ENCODE measurements at places on chromosomes 11 and 22.

GRCh38 chr11:133306019-133306418 lies 226.3 kb downstream of the OPCML start:
- DNase-seq, result no peak

- no peak for DNase-seq
Measured at GRCh38 chr11:115503083-115503885, 931 bp downstream of the CADM1 start.

GRCh38 chr11:110518809-110519514 lies 89.2 kb downstream of the FDX1 start:
- DNase-seq, result no peak

DNA sequence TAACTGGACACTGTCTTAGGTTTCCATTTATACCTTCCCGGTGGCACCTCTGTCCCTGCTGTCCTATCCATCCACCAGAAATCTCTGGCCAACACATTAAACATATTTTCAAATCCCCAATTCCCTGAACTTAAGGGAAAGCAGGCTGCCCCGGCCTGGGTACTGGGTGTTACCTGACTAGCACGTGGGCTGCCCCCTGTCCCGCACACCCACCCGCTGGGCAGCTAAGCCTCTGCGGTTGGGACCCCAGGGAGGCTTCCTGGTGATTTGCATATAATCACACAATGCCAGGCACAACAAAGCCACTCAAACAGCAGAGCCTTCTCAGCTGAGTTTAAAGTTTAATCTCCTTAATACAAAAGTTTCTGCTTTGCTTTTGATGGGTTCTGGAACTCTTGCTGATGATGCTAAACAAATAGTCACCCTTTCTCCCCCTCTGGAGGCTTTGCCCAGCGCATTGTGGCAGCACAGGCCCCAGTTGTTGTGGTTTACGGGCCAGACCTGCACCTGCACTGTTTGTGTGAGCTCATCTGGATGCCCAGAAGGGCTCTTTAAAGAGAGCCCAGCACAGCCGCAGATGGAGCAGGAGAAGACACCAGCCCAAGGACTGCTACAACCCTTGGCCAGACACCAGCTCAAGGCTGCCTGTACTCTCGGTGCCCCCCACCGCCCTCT lies 59.9 kb upstream of the POU2AF1 start:
- DNase-seq, result no peak

- DNase-seq, result no peak
Measured at GRCh38 chr11:116510886-116511650, 261.7 kb downstream of the BUD13 start.

DNA sequence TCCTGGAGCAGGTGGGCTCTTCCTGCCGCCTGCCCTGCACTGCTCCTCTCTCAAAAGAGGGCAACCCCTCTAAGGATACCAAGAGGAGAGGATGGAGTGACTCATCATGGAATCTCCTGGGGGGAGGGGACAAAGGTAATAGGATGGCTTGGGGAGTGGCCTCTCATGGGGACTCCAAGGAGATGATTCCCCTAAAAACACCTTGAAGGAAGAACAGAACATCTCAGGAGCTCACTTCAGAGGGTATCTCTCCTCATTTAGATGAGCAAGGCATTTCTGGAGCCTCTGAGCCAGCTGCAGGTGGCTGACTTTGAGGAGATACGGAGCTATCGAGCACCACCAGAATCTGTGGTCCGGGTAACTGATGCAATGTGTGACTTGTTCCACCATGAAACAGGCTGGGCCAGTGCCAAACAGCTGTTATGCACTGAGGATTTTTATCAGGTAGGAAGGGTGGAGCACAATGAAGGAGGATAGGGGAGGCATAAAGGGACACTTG lies 40.2 kb downstream of the RRP8 start:
- no peak for DNase-seq

GRCh38 chr11:23403210-23404185 lies 543.2 kb upstream of the CCDC179 start:
- DNase-seq, result no peak

DNA sequence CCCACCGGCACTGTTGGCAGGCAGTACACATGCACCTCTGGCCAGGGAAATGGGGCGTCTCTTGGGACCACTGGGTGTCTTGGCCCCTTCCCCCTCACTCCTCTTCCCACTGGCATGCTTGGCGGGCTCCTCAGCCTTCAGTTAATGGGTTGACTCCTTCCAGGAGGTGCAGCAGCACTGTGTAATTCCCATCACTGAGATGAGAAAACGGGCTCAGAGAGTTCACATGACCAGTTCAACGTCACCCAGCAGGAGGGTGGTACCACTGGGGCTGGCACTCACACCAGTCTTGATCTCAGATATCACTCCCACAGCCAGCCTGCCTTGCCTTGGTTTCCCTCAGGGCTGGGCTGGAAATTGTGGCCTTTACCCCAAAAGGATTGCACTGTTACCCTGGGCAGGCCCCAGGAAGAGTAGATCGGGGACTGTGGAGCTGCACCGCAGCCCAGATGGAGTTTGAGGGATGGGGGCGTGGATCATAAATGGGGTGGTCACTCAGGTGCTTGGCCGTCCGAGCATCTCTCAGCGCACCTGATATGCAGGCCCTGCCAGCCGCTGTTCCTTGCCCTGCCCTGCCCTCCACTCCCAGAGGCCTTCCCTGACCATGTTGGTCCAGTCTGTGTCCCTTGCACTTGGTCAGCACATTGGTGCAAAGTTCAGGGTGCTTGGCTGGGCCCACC lies 16.9 kb downstream of the CAPN5 start:
- DNase-seq, result no peak

DNA sequence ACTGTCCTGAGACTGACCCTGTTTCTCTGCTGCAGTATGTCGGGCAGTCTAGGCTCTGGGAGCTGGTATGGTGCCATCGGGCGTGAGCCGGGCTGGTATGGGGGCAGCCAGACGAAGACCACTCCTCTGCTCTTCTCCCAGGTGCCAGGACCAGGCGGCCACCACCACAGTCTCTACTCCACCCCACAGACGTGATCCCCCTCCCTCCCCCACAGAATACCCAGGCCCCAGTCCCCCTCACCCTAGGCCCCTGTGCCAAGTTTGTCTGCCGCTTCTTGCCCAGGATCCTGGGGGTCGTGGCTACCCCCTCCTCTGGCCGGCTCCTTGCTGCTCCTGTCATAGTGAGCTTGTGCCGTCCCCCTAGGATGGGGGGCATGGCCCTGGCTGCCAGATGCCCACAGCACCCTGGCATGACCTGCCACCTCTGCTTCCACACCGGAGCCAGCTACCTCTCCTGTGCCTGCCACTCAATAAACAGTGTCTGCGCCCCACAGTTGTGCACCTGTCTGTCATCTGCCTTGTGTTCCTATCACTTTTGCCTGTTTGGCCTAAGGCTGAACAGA lies 2.0 kb upstream of the KCNK4 start:
- DNase-seq, result no peak

GRCh38 chr11:32858731-32859130 lies 29.0 kb downstream of the PRRG4 start:
- DNase-seq, result no peak

- no peak for DNase-seq
Measured at GRCh38 chr22:38757464-38757757, 1.6 kb upstream of the SUN2 start.

DNA sequence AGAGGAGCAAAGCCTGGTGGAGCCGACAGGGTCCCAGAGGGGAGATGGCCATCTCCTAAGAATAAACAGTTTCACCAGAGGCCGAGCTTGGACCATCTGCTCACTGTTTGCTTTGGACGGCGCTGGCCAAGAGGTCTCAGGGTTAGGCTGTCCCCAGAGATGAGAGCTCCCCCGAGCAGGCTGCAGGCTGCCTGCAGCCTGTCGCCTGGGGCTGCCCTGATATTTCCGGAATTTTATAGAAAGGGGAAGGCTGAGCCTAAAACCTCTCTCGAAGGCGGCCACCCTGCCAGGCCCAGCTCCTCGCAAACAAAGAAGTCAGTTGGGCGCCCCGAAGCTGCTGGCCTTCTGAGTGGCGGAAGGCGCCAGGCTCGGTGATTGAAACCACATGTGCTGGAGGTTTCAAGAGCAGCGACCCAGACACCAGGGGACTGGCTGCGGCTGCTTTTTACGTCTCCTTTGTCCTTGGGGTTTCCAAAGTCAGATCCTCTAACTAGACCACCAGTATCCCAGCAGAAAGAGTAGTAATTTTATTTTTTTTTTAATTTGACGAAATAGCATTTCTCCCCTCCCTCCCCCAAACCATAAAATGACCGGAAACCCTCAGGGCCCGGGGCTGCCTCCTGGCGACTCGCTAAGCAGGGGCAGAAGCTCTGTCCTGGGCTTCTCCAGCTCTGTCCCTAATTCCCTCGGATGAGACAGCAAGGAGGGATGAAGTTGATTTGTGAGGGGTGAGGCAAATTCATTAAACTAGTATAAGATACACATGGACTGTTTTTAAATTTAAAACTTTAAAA lies 57.4 kb downstream of the CLMP start:
- peak; percentile 20 for DNase-seq

DNA sequence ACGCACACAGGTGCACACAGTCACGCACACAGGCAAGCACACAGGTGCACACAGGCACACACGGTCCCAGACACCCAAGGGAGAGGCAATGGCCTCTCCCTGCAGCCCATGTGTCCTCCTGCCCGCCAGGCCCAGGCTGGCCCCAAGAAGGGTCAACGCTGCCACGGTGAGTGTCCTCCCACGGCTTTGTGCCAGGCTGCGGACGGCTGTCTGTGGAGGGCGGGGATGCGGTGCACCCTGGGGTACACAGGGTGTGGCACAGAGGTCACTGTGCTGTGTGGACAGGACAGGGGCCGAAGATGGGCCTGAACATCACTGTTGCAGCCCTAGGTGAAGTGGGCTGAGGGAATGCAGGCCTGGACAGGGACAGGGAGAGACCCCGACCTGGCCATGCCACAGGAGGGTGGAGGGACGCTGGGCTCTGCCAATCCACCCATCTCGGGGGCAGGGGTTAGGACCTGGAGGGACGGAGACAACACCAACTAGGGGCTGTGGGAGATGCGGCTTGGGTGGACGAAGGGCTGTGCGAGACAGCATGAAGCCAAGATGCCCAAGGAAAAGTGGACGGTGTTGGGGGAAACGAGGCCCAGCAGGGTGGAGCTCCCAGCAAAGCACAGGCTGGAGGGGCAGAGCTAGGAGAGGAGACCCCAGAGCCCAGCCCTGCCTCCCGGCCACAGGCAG lies 523.8 kb downstream of the BRD1 start:
- no peak for DNase-seq

DNA sequence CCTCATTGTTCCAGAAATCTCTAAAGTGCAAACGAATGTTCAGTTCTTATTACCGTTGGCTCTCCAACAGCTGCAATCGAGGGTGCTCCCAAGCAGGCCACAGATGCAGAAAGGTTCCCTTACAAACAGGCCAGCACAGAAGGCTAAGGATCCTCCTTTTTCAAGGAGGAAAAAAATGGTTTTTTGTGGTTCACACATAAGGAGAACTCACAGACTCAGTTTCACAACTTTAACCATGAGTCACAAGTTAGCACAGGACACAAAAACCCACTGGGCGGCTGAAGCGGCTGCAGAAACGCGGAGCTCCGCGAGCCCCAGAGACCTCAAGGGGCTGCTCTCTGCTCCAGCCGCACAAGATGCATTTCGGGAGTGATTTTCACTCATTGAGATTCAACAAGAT lies 98.2 kb upstream of the PRR5 start:
- DNase-seq, result no peak

DNA sequence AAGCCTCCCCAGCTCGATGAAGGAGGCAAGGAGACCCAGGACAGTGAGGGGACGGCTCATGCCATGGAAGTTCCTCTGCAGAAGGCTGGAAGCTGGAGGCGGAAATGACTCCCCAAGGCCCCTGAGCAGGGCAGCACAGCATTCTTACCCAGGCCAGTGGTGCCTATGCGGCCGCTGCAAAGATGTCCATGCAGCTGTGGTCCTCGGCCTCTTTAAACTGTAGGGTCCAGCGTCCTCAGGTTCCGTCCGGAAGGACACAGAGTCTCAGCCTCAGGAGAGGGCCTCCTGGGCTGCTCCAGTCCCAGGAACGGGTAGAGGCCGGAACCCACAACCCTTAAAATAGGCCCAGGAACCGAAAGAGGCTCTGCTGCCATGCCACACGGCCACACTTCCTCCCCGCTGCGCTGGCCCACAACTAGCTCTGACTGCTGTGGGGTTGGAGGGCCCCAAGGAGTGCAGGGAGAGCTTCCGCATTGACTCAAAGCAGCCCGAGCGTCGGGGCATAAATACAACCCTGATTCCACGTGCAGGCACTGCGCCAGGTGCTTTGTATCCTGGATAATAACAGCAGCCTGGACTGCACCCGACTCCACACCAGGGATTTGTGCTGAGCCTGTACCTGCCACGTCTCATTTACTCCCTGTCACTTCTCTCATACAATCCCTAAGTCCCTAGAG lies 5.5 kb downstream of the KIAA0930 start:
- DNase-seq, result no peak

DNA sequence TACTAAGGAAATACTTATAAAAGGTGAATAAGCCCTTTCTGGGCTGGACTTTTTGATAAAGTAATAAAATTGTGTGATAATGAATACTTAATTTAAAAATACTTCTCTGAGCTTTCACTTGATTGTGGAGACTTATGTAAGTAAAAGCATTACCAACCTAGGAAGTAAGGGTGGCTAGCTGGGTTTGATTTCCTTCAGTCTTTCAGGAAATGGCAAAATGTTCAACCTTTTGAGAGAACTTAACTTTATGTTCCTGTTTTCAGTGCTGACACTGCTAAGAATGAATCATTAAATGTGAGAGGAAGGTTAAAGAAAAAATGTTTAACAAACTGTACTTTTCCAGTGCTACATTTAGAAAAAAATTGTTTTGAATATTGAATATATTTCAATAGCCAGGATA lies 900.3 kb downstream of the METTL15 start:
- DNase-seq, result peak; percentile 57

DNA sequence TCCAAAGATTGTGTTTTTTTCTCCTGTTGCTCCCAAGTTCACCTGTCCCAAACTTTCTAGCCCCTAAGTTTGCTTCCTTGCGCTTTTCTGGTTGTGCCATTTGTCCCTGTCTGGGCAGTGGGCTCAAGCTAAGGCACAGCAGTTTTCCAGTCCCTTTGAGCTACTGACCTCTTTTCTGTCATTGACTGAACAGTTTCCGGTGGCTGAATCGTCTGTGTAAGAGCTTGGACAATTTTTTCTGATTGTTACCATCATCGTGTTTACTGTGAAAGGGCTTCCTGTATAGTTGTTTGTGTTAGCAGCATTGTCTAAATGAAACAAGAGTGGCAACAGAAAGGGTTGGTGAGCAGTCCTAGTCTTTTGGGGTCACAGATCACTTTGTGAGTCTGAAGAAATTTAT lies 49.8 kb downstream of the BMAL1 start:
- peak; percentile 45 for DNase-seq

DNA sequence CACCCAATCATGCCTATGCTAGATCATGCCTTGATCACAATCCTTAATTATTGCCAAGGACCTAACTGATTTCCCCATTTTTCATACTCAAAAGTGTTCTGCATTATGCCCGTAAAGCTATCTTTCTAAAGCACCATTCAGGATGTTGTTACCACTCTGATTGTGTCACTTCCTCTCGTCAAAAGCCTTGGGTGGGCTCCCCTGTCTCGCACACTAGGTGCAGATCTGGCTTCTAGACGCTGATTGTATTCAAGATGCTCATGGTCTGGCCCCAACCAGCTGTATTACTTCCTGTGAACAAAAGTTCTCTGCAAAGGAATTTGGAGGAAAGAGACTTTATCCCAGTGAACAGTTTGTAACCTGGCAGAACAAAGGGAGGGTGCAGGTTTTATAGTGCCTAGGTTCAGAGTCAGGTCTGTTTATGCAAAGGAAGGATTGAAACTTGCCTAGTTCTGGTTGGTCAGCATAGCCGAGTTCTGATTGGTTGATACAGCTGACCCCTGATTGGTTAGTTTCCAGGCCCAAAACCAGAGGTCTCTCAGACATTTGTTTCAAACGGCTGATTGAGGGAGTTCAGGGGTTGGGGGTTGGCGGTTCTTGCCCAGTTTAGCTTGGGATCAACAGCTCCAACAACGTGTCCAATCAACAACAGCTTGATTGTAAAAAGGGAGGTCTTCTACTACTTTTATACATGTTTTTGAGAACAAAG lies 25.4 kb downstream of the ATG13 start:
- no peak for DNase-seq
